ENCODE measurements at places on chromosomes 7 and 10.

DNA sequence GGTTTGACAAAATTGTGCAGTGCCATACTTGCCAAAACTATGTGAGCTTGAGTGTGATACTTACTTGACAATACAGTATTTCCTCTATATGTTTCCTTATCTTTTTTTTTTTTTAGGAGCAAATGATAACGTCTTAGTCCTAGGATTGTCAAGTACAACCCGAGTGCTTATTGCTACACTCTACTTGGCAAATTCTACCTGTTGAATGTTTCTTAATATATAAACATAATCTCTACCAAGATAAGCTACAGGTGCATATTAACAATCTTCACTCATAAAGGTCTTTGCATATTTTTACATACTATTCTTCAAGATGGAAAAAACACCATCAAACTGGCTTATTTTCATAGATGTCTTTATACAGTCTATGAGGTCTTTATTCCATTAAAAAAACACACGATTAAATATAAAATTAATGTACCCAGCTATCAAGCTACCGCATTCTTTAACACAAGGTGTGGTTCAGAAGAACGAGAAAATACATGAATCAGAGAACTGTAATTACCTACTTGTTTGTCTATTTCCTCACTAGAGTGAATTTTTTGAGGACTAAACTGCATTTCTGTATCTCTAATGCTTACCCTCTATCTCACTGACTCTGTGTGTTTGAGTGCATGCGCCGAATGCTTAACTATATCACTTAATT lies 76.1 kb upstream of the PDSS1 start:
- DNase-seq = no peak

GRCh38 chr7:157775021-157775559 lies 438.3 kb downstream of the DNAJB6 start:
- no peak for DNase-seq

DNA sequence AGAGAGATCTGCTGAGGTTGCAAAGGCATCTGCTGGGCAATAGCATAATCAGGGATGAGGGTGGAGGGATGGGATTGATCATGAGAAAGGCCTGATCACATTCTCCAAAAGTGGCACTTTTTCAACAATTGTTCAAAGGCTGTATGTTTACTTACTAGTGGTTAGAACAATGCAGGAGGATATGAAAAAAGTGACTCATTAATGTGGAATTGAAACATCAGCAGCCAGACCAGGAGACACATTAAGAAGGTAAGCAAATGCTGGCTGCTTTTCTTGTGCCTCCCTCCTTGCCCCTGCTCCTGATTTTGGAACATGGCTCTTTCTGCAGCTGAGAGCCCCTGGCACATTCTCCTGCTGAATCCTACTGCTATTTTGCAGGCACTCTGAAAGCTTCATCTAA lies 63.5 kb downstream of the FAM204A start:
- DNase-seq = no peak

DNA sequence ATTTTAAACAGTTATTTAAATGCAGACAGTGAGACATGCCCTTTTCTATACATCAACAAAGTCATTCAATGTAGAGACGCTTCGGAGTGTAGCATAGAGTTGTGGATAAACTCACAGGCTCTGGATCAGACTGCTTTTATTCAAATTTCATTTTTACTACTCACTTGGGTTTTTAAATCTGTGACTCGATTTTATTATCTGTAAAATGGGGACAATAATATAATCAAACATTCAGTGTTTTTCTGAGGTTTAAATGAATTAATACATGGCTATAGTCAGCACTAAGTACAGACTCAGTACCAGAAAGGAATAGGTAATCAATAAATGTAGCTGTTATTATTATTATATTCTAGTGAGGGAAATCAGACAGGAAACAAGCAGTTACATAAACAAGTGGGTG lies 43.4 kb downstream of the THSD7A start:
- no peak for DNase-seq

DNA sequence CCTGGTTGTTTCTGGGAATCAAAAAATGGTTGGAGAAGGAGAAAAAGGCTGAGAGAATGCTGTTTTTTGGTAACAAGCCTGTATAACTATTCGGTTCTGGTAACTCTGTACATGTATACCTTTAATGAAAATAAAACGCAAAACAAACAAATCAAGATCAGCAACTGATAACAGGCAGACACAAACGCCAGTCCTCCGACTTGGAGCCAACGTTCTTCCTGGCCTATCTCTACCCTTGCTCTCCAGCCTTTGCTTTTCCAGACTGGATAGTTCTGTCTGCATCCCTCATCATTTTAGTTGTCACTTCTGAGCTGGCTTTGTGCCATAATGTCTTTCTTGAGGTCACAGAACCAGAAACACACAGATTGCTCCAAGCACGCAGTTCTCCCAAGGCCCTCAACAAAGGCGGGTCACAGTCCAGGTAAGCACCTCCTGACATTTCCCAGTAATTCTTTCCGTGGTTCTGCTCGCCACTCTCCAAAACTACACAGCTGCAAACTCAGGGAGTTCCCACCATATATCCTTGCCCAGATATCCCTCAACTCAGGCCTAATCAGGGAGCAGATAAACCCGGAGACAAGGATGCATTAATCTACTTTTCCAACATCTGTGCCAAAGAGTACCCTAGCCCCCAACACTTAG lies 20.2 kb downstream of the HIP1 start:
- DNase-seq = no peak

DNA sequence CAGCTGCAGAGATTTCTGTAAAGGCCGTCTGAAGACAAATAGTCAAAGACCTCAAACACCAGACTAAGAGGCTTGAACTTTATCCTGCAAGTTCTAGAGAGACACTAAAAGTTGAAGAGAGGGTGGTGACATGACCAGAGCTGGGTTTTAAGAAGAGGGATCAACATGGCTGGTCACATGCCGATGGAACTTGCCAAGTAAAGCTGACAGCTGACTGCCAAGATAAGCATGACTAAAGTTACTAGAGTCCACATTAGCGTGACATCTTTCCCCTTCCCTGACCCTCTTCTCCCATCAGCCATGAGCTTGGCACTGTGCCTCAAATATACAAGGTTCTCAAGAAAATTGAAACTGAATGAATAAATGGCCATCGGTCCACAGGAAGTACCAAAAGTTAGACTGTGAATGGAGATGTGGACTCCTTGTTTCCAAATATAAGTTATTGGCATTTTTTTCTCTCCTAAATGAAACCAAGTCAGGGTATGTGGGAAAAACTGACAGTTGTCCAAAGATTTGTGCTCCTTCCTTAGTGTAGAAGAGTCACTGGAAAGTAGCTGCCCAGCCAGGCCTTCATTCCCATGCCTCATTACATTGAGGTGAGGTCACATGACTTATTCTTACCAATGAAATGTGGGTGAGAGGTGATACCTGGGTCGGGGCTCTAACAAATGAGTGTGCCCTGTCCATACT lies 24.5 kb downstream of the XPNPEP1 start:
- DNase-seq = no peak

GRCh38 chr10:83515001-83515400 lies 624.3 kb upstream of the GHITM start:
- DNase-seq = no peak

DNA sequence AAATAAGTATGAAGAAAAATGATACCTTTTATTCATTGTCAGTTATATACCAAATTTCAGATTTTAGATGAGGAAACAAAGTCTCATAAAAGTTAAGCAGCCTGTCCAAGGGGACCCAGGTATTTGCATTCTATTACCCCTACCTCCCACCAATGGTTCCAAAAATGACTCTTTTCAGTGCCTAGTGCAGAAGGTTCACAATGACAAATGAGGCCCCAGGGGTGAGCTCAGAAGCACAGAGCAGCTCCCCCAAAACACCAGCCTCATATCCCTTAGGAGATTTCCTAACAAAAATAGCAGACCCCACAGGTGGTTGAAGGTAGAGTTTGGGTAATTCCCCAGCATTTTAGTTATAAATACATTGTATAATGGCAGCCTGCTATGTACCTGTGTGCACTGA lies 168.6 kb downstream of the REEP3 start:
- no peak for DNase-seq

DNA sequence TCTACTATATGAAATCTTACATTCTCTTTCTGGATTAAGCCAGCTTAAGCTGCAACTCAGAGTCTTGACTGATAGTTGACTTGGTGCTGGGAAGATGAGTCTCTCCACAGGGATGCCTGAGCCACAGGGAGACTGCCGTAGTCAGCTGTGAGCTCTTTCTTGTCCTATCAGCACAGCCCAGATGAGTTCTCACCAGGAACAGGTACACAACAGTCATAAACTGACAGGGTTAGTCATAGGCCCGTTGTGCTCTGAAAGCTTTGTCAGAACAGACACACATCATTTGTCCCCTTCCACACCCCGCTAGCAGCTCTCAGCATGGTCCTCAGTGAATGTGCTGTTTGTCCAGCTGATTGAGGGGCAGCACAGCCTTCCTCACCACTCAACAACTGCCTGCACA lies 221.6 kb downstream of the RPS24 start:
- DNase-seq = no peak
